ENCODE measurements at places on chromosomes 2 and 18.

DNA sequence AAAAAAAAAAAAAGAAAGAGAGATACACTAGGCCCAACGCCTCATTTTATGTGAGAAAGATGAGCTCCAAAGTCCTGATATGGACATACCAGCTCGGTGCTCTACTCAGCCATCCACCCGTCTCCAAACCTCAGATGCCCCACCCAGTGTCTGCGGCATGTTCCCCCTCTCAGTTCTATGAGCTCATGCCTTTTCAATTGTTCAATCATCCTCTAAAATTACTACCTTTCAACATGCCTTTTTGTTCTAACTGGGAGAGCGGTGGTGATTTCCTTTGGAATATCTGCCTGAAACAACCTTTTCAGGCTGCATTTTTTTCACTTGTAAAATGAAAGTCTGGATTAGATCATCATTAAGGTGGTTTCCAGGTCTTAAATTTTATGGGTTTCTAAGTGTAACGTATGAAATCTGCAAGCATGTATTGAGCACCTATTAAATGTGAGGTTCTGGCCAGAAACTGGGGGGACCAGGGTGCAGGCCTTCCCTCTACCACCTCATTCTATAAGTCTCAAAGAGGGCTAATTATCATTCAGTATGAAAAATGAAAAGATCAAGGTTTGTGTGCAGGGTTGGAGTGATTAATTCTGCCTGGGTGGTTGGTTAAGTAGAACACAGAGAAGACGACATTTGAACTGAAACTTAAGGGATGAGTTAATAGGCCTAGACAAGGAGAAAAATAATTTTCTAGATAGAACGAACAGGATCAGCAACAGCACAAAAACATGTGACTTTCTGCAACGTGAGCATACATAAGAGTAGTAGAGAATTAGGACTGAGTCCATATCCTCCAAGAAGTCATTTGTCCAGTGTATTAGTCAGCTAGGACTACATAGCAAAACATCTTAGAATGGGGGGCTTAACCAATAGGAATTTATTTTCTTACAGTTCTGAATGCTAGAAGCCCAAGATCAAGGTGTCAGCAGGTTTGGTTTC, 87.4 kb upstream of the GLS start:
- no peak for DNase-seq

- no peak for DNase-seq
Observed at GRCh38 chr2:119739580-119740255, 20.0 kb upstream of the PTPN4 start.

- DNase-seq = no peak
Observed at GRCh38 chr2:223901854-223902253, 43.3 kb downstream of the WDFY1 start.

DNA sequence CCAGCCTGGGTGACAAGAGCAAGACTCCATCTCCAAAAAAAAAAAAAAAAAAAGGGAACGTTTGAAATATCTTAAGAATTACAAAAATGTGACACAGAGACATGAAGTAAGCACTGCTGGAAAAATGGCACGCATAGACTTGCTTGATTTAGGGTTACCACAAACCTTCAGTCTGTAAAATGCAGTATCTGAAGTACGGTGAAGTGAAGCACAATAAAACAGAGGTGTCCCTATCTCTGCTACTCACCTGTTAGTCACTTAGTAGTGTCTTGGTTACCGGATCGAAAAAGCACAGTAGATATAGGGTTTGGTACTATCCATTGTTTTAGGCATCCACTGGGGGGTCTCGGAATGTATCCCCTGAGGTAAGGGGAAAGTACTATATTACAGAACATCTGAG, 11.6 kb upstream of the GREB1L start:
- DNase-seq = no peak

DNA sequence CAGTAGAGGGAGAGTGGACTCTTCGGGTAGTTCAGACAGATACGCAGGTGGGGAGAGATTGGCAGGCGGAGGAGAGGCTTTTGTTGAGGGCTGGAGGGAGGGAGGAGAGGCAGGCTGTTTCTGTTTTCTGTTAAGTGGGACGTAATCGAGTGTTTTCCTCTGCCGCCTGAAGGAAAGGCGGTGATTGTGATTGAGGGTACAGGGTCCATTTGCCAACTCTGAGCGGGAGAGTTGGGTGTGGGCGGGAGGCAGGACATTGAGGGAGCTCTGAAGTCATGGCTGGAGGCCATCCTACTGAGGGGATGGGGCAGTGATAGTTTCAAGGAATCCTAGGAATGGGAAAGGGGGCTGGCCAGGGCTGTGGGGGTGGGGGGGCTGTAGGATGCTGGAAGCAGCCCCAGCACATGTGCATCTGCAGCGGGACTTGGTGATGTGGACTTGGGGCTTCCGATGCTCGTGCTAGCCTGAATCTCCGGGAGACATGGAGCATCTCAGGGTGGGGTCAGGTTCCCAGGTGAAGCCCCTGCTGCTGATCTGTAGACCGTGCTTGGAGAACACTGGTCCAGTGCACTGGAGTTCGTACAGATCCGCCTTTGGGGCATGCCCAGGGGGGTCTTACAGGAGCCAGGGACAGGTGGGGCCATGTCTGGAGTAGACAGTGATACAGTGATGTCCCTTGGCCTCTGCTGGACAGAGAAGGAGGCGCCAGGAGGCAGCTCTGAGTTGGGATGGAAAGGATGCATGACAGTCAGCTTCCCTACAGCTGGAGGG, 167.5 kb downstream of the AGAP1 start:
- DNase-seq = no peak

GRCh38 chr2:205712508-205712907, 30.2 kb downstream of the NRP2 start:
- DNase-seq = no peak

DNA sequence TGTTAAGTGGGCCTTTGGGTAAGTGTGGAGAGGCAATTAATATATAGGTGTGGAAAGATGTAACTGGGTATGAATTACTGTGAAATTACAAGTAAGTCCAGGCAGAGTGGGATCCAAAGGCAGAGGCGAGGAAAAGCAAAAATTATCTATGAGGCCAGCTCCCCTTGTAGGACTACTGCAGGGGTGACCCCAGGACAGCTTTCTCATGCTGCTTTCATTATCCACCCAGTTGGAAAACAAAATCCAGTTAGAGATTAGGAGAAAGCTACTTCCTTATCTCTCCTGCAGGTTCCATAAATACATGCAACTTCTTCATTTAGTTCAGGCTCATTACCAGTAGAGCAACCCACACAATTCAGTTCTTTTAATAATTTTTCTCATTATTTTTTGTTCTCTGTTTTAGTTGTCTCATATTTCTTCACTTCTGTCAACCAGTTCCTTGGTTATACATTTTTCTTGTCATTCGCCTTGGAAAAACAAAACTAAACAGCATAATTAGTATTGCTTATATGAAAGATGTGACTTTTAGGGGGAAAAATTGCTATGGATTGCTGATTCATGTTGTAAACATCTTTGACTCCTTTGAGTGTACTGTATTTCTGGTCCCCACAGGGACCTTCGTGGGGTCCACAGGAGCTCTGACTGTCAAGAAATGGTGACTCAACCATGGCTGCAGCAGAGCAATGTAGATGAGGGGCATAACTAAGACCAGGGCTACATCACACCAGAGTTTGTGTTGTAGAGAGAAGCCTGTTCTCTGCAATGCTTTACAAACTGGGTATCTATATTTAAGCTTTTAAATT, 110.4 kb upstream of the PARD3B start:
- DNase-seq = no peak

DNA sequence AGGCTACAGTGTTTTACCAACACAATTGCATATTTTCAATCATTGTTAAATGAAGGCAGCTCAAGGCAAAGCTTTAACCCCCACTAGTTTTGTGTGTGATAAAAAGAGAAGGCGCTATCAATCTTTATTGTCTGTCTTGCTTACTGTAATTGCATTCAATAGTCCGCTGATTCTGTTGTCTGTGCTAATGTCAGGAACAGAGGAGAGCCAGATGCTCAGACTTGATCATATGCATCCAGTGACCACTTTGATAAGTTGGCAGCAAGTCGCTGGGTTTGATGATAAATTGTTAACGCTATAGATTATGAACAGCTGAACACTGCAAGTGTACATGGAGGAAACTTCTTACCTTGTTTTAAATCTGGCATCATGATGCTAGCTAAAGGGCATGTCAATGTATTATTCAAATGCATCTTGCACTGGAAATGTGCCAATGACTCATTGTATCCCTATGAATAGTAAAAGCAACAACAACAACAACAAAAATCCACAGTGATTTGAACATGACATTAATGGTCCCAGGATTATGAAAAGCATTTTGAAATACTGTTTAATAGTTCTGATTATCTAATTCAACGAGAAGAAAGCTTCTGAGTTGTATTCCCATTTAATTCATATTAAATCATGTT, 423.5 kb upstream of the FANCL start:
- DNase-seq = no peak

DNA sequence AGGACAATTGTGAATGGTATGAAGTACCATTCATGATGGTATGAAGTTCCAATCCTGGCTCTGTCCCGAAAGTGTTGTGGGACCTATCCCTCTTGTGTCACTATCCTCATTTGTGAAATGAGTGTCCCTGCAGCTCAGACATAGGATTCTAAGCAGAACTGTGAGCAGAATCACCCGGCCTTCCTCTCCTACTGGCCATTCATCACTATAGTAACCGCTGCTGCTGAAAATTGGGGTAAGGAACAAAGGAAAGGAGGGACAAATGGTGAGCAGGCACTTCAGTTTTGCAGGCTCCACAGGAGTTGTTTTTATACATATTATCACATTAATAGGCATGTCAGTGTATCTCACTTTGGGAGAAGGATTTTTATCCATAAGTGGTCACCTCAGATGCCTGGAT, 27.4 kb downstream of the SMYD1 start:
- no peak for DNase-seq

DNA sequence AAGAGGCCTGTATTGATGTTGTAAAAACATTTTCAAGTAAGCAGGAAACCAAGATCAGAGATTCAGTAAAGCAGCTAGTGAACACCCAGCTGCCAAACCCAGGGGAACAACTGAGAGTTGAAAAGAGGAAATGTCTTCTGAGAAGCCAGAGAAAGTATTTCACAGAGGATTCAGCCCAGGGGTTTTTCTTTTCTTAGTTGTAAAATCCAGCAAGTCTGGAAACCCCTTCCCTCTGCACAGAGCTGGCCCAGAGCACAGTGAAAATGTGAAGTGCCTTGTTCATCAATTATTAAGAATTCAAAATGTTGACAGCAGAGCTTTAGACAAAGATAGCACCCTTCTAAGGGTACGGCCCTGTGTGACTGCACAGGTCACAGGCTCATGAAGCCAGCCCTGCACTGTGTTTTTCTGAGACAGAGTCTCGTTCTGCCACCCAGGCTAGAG, 28.4 kb downstream of the AFF3 start:
- no peak for DNase-seq

DNA sequence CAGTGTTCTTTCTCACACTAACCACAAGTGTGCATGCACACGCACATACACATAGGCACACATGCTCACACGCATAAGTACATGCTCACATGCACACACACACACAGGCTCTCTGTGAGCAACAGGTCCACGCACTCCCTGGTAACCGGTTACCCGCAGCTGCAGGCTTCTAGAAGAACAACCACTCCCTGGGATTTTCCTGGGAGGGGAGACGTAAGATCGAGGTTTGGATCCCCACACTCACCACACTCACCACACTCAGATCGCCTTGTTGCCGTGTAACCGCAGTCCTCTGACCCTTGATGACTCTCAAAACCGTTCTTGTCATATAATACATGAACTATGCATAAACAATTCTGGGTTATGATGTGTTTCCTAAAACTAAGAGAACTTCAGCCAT, 42.2 kb downstream of the TTC32 start:
- no peak for DNase-seq

DNA sequence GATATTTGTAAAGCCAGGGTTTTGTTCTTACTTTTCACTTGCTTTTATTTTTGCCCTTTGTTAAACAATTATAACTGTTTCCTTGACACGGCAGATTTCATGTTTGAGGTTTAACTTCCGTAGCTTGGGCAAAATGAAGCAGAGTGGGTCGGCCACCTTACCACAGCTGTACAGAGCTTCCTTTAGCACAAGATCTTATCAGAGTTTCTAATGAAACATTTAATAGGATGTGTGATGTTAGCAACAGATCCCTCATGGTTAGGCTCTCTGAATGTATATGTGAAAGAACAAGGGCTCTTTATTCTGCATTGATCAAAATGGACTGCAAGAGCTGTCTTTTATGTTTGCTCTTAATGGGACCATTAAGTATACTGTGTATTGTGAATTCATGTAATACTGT, 22.3 kb downstream of the RNF125 start:
- no peak for DNase-seq

- no peak for DNase-seq
Observed at GRCh38 chr2:78979380-78980151, 45.9 kb upstream of the REG3G start.

DNA sequence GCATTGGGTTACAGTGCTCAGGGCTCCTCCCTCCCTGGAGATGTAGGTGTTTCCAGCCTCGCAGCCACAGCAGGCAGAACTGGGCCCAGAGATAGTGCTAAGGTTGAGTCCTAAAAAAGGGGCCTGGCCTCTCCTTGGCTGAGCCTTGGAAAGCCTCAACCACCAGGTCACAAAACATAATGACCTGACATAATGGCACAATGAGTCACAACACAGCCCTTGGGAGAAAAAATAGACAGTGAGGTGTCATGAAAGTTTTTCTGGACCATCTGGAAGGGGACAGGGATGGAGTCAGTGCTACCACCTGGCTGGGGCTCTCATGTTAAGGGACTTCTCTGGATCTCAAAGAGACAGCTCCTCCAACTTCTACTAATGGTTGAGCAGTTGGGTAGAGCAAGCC, 92.4 kb upstream of the LCLAT1 start:
- no peak for DNase-seq

DNA sequence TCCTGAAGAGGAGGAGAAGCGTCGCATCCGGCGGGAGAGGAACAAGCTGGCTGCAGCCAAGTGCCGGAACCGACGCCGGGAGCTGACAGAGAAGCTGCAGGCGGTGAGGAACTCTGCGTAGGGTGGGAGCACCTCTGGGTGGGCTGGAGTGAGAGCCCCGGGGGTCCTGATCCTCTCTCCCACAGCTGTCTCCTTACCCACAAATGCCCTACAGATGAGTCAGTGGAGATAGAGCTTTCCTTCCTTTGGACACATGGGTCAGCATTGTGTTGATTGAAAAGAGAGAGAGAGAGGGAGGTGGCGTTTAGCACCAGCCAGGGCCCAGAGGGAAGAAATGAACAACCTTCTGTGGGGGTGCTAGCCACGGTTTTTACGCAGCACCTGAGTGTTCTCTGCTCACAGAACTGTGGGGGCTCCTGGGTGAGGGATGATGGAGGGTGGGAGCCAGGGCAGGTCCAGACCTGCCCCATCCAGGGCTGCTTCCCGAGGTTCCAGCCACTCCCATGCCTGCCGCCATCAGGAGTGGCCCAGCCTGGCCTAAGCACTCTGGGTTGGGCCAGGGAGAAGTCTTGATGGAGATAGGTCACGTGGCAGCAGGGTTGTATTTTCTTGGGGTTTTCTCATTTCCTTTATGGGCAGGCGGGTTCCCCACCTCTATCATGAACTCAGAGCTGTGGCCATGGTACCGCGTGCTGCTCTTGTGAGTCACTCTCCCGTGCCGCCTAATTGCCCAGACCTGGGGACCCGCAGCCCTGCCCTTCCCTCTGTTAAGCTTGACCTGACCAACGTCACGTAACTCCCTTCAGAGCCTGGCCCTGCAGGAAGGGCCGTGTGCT, 16.3 kb downstream of the FOSL2 start:
- no peak for DNase-seq

- DNase-seq = no peak
Observed at GRCh38 chr2:134198006-134198634, 55.8 kb upstream of the MGAT5 start.
